ENCODE measurements at places on chromosomes 6 and 20.

DNA sequence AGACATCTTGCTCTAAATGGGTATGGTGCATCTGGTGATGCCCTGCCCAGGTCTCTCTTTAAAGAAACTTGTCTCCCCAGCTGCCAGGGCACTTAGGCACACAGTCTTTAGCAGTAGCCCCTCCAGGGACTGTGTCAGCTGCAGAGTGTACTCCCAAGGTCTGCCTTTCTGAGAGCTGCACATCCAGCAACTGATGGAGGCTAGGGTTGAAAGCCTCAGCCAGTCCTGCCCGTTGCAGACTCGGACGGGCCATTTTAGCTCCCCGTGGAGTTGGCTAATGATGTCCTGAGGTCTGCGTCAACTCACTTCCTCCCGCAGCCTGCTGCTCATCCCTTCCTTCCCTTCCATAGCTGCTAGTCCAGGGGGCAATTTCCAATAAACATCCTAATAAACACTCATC, 381.8 kb downstream of the PTPRT start:
- no peak for DNase-seq

DNA sequence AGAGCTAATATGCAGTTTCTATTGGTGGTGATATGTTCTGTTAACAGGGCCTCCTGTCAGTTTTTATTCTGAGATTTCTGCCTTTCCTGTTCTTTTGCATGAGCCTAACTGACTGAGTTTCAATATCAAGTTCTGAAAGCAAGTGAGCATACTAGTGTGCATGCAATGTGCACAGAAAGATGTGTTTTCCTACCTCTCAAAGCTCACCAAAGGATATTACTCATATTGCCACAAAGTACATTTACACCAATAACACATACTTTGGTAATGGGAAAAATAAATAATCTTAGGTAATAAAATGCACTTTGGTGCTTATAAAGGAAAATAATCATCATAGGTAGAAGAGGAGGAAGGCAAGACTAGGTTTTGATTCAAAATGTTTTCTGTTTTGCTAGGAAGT, 195.0 kb downstream of the KHDC1L start:
- DNase-seq = no peak

GRCh38 chr20:46666818-46667515, 15.7 kb upstream of the SLC13A3 start:
- no peak for DNase-seq

DNA sequence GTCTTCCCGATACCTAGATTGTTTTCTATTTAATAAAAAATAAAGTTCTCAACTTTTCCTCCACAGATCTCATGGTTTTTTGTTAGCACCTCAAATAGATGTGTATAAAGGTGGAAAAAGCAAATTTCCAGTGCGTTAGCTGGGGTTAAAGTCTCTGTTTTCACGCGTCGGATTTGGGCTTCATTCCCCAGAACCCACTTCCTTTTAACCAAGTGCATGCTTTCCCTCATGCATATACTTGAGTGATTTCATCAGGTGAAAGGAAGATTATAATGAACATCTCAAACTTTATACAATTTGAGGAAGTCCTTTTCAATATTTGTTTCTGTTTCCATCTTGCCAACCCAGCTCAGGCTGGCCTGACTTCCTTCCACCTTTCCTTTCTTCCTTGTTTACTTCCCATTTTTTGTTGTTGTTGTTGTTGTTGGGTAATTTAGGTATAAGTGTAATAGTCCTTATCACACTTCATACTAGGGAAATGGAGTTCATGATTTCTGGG, 43.9 kb upstream of the GGTLC1 start:
- DNase-seq = no peak

DNA sequence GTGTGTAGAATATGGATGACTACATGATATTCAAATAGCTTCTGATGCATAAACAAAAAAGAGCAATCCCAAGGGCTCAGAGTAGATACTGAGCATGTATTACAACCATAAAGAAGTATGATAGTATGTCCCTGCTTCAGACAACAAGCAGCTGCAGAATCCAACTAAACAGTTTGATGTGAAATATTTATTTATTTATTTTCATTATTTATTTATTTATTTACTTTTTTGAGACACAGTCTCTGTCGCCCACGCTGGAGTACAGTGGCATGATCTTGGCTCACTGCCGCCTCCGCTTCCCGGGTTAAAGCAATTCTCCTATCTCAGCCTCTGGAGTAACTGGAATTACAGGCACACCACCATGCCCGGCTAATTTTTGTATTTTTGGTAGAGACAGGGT, 384.3 kb downstream of the KHDRBS2 start:
- DNase-seq = no peak

DNA sequence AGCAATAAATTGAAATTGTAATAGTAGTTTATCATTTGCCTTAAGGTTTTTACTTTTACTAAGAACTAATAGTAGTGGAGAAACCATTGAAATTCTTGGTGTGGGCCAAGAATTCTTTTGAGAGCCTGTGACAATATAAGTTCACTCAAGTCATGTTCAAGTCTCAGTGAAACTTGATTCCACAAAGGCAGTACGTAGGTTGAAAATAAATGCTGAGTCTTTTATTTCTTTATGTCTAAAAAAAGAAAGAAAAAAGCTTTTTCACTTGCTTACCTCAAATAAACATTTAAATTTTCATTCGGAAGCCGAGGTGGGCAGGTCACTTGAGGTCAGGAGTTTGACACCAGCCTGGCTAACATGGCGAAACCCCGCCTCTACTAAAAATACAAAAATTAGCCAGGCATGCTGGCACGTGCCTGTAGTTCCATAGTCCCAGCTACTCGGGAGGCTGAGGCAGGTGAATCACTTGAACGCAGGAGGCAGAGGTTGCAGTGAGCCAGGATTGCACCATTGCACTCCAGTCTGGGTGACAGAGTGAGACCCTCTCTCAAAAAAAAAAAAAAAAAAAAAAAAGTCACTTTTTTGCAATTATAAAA, 57.8 kb upstream of the NELFCD start:
- no peak for DNase-seq

- DNase-seq = no peak
Measured at GRCh38 chr6:78947962-78948361, 80.6 kb downstream of the IRAK1BP1 start.

DNA sequence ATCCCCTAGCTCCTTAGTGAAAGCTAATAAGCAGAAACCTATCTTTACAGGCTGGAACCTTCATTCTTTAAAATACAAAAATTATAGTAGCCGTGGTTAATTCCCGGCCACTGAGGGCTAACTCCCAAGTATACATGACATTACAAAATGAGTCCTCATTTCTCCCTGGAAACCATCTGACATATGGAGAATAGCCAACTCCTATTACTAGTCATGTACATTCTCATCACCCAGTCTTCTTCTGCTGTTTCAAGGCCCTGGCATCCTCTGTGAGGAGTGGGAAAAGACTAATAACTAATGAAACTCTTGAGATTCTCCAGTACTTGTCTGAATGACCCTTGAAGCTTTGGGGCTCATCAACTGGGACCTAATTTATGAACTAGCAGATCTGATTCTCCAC, 30.2 kb downstream of the CSNK2A1 start:
- DNase-seq = no peak

GRCh38 chr6:42043787-42044475, 6.4 kb upstream of the TAF8 start:
- DNase-seq = peak; percentile 85

GRCh38 chr20:24095756-24096155, 107.2 kb upstream of the GGTLC1 start:
- DNase-seq = no peak

DNA sequence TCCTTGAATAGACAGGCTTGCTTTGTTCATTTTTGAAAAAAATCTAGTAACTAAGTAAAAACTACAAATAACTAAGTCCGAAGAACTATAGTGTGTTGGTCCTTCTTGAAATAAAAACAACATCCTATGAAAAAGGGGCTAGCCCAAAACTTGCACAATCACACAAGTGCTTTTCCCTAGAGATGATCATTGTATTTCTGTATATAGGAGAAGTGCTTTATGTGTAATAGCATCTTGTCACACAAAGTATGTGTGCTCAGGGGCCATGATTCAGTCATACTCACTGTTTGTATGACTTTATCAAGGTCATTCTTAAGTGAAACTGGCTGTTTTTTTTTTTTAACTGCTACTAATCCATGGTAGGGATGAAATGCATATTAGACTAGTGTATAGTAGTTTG, 179.8 kb downstream of the DTNBP1 start:
- DNase-seq = no peak

Data from activated naive CD4-positive, alpha-beta T cell (primary cell).